ENCODE measurements at places on chromosomes 1 and 21.

DNA sequence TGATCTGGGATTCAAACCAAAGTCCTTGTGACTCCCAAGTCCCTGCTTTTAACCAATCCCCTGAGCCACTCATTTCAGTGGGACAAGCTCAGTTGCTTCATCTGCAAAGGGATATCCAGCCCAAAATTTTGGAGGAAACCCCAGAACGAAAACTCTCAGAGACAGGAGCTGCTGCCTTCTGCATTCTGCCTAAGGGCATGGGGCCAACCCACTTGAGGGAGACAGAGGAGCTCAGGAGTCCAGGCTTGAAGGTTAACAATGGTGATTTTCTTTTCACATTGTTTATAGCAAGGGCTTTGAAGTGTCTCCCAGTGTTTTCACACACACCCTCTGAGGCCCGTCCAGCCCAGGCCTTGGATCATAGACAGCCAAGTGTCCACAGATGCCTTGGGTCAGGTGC is 148.1 kb upstream of the CTTNBP2NL start:
- DNase-seq, result no peak

DNA sequence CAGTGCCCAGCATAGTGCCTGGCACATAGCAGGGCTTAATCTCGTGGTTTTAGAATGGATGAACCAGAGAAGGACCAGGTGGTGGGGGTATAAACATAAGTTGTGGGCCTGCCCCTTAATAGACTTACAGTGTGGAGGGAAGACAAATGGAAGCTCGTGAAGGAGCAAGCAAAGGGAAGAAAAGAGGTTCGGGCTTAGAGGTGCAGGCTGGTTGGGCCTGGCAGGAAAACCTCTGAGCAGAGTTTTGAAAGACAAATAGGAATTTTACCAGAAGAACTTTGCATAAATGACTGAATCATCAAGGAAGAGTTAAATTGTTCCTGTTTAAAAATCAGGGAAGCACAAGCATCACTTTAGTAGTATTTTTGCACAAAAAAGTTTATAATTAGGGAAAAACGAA is 4.5 kb downstream of the RHOU start:
- no peak for DNase-seq

DNA sequence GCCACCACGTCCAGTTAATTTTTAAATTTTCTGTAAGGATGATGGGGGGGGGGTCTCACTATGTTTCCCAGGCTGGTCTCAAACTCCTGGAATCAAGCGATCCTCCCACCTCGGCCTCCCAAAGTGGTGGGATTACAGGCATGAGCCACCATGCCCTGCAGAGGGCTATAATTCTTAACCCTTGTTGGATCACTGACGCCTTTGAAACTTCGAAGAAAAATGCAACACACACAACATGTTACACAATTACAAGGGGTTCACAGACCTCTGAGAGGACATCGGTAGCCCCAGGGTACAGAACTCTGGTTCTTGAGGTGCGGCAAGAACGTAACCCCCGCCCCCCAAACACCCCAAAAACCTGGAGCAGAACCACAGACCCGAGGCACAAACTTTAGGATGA is 8.4 kb upstream of the LUZP1 start:
- no peak for DNase-seq

- DNase-seq, result no peak
Measured at GRCh38 chr1:202710070-202711045, at the start of gene SYT2. Gene SYT2, minus strand, starts transcription at chr1:202710454. Its CDS starts 104,682 bp downstream, at chr1:202605772.

DNA sequence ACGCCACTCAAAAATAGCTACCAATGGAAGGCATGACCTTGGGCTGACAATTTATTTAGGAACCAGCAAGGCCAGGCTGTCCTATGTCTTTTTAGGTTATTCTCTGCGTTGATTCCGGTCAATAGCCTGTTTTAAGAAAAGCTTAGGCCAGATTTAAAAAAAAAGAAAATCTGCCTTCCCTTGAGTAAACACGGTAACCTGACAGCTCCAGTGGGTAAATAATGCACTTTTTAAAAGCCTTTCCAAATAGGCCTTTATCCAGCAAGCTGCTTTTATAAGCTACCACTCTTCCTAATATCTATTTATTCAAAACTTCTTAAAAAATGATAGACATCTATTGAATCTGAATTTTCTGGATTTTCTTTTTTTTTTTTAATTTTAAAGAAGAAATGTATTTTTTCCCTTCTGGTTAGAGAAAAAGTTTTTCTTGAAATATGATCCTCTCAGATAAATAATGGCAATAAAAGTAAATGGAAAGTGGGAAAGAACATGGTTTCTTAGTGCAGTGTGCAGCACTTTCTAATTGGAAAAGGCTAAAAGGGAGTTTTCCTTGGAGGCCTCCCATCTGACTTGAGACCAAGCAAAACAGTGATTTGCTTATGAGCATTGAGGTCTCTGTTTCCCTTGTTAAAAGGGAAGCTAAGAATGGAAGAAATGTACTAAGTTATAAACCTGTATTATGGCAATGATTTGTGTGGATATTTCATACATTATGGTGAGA is 281.0 kb upstream of the RUNX1 start:
- no peak for DNase-seq

DNA sequence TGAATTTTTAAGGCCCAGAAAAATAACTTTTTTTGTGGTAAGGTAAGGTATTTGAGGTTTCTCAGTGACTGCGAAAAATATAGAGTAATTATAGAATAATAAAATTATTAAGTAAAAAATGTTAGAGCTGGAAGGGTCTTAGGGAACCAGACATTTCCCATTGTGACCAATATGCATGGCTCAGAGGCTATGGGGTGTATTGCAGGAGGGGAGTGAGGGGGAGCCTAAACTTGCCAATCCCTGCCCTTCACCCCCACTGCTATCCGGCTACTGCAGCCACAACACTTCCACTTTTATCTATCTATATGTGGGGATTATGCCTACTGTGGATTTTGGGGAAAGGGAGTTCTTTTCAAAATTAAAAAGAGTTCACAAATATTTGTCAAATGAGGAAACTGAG is 7.6 kb upstream of the GADD45A start:
- DNase-seq, result no peak

GRCh38 chr1:12177999-12178441 is 11.2 kb downstream of the TNFRSF1B start:
- peak; percentile 93 for DNase-seq

DNA sequence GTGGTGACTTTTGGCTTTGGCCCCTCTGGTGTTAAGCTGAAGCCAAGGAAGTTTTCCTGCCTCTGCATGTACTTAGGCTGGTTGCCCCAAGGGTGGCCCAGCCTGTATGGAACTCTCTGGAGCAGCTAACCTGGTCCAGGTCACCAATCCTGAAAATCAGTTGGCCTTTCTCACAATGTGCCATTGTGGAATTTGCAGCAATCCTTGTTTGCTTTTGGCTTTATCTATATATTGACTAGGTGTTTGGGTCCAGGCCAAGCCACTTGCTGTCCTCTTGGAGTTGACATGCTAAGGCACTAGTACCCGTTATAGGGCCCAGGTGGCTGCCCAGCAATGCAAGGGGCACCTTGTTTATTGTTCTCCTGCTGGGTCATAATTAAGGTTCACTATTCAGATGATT is 124.6 kb downstream of the CAMTA1 start:
- no peak for DNase-seq

DNA sequence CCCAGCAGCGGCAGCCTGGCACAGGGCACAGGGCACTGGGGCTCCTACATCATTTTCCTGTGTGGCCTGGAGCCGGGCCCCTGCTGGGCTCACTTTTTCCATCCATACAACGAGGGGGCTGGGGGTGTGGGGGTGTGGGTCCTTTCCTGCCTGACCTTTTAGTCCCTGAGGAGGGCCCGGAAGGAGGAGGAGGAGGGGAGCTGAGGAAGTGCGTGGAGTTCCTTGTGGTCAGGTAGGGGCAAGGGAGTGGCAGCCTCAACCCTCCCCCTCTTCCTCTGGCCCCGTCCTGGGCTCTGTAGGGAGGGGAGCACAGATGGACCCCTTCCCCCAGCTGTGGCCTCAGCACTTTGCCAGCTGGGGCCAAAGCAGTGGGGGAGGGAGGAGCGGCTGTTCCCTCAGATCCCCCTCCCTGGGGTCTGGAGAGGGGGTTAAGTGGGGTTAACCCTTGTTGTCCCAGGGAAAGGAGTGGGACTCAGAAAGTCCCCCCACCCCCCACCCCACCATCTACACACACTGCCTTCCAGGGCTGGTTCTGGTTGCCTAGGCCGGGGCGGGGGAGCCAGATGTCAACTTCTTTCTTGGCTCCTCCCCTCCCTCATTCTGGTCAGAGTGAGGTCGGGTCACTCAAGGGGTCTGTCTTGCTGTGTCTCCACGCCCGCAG is 5.7 kb downstream of the NTRK1 start:
- no peak for DNase-seq

- no peak for DNase-seq
Measured at GRCh38 chr1:232066521-232066920, 439.9 kb downstream of the DISC1 start.

- no peak for DNase-seq
Measured at GRCh38 chr1:55582084-55582483, 366.9 kb upstream of the USP24 start.

- DNase-seq, result no peak
Measured at GRCh38 chr1:245788269-245788668, 633.5 kb downstream of the KIF26B start.

- no peak for DNase-seq
Measured at GRCh38 chr1:211579440-211580302, 710 bp upstream of the SLC30A1 start.

DNA sequence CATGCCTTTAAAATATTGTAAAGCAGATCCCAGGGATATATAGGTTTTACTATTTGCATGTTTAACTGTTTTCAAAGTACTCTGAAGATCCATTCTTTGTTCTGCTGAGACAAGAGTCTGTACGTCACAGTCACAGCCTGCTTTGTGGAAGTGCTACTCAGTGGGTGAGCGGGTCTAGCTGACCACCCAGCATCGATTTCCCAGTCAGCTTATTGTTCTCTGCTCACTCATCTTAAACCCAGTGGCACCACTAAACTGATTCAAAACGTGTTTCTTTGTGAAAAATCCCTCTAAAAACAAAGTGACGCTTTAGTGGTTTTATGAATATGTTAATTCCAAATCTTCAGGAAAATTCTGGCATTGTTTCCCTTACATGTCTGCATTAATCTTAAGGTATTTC is 12.4 kb downstream of the PLPP3 start:
- DNase-seq, result no peak

GRCh38 chr1:238658763-238659162 is 727.6 kb upstream of the CHRM3 start:
- no peak for DNase-seq

DNA sequence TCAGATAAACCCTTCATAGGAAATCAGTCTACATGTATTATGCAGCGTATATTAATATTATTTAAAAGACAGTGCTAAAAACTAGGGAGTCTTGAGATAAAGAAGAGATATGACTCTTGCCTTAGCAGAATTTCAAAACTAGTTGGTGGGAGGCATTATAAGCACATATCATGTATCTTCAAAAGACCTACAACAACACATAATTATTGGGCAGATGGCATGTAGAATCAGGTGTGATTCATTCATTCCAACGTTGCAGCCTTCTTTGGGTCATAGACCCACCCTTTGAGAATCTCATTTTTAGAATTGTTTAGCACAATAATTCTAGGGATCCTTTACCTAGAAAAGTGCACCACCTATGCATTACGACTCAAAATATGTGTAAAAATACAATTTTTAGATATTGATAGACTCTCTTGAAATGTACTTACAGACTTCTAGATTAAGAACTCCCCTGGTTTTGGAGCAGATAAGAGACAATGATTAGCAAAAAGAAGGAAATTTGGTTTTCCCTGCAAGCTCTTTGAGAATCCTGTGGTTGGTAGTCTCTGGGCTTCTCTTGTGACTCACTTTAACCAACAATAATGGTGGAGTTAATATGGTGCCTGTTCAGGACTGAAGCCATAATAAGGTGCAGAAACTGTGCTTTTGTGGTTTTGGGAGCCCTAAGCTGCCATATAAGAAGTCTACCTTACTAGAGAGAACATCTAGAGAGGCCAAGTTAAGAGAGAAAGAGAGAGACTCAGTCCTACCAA is 85.3 kb upstream of the RGS4 start:
- DNase-seq, result no peak

- no peak for DNase-seq
Measured at GRCh38 chr1:89911191-89911991, 83.5 kb upstream of the ZNF326 start.

DNA sequence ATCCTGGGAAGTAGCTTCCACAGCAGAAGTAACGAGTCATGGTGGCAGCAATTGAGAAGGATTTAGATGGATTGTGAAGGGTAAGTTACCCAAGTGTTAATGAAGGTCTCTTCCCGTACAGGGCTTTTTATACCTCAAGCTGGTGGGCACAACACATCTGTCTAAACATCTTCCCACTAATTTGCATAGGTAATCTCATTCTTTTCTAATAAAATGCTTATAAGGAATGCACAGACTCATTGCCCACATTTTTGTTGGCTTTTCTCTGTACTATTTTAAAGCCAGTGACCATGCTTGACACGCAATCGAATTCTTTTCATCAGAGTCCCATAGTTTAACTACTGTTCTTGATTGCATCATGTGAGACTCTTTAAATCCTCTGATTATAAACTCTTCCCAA is at the start of gene KRTAP7-1:
Gene KRTAP7-1, minus strand, starts transcription at position 101 of the 400 bp plus-strand sequence. Its CDS starts 61 bp downstream, at position 40.
- no peak for DNase-seq

- no peak for DNase-seq
Measured at GRCh38 chr1:24554714-24555113, 1.2 kb upstream of the NCMAP start.

DNA sequence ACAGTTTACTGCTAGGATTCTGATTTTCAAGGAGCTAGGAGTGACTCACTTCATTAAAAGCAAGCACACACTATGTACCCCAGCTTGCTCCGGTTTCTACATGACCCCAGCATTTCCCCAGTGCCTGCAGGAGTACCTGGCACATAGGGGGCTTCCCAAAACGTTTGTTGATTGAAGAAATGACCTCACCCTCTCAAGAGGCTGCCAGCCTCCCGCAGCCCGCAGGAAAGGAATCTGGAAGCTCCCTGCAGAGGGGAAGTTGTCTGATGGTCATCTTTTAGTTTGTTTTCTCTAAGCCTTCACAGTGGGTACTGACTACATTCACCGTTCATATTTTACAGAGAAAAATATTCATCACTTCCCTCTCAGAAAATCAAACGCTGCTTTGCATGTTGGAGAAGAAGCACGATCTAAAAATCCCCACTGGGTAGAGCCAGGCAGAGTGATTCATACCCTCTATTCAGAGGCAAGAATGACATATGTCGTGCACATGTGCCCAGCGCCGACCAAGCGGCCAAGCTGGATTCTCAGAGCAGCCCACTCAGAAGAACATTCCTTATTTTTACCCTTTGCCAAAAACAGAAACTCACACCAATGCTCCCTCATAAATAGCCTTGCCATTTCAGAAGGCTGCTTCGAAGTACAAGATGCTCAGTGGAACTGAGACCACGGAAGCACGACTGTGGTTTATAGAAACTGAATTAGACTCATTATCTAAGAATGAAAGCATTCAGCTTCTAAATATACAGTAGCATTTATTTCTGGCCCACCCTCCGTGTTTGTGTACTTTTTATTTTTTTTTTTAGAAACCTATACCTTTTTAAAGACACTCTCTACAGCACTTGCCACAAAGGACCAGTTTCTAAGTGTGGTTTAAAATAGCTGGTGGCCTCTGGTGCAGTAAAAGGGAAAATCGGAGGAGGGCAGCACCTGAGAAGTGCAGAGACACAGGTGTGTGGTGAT is 143.2 kb downstream of the MIS18A start:
- no peak for DNase-seq

- no peak for DNase-seq
Measured at GRCh38 chr1:71307451-71307850, 226.6 kb upstream of the ZRANB2 start.

GRCh38 chr1:22808186-22808675 is 97.6 kb downstream of the EPHB2 start:
- no peak for DNase-seq

GRCh38 chr1:43363283-43363934 is 4.4 kb downstream of the ELOVL1 start:
- no peak for DNase-seq
